ENCODE measurements at places on chromosomes 12 and 14. TPM values are rescaled to one million over a fixed set of nuclear protein-coding genes. Genes with fewer than 3 reads are reported as not detected.

The OVCH1 gene
- not detected for total RNA-seq

The KRT72 gene
- not detected for total RNA-seq

GRCh38 chr14:85481471-85481870 lies 48.5 kb upstream of the FLRT2 start:
- no peak for DNase-seq
- H3K4me1 ChIP-seq: no peaks in the 10 kb centered on the region

GRCh38 chr14:54643696-54644176 lies 76.8 kb downstream of the SAMD4A start:
- no peak overlapping the region for H3K4me3 ChIP-seq
- H3K4me1 ChIP-seq: no peaks in the 10 kb centered on the region
- no peak for DNase-seq
- no peaks in the 10 kb centered on the region for H3K27me3 ChIP-seq
- no peaks in the 10 kb centered on the region for H3K36me3 ChIP-seq
- no peak overlapping the region for H3K27ac ChIP-seq

DNA sequence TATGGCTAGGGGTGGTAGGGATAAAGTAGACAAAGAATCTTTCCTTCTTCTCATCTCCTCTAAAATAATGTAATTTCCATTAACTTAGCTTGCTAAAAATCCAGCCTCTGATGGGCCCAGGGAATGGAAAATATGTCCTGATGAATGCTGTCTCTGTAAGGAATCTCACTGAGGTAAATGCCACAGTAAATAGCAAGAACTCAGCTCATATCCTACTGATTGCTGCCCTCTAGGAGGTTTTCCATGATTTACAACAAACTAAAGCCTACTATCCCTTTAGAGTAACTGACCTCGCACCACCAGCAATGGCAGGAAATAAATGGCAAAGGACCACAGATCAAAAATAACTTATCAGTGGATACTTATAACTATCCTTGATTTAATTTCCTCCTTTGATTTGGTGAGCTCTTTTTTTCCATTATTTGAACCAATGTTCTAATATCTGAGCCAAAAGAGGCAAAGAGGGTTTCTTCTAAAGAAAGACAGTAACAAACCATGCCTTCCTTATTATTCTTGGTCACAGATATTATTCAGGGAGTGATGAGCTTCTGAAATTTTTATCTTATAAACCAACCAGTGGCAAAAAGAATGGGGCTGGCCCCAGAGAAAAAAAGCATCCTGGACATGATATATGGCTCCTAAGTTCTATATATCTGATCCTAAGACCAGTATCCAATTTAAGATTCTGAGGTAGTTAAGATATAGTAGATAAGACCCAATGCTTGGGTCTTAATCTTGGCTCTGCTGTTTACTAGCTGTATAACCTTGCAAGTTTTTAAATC lies 43.8 kb downstream of the SENP1 start:
- H3K27ac ChIP-seq: no peak overlapping the region
- H3K4me3 ChIP-seq: no peak overlapping the region
- H3K36me3 ChIP-seq: peaks cover 12% of the 10 kb centered on the region
- H3K27me3 ChIP-seq: no peaks in the 10 kb centered on the region

- H3K36me3 ChIP-seq: no peaks in the 10 kb centered on the region
- no peaks in the 10 kb centered on the region for H3K27me3 ChIP-seq
- H3K4me1 ChIP-seq: no peaks in the 10 kb centered on the region
- no peak for DNase-seq
Measured at GRCh38 chr12:106602076-106602475, 19.3 kb downstream of the RFX4 start.

DNA sequence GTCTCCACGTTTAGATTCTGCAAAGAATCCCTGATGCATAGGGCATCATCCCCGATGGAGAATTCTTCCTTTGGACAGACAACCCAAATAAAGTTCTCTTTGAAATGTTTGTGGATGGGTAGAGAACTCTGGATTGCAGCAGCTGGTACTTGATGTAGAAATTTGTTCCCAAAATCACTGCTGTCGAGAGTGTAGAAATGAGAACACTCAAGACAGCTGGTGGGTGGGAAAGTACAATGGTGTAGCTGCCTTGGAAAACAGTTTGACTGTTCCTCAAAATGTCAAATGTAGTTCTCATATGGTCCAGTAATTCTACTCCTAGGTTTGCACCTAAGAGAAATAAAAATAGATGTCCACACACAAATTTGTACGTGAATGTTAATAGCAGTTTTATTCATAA lies 671.5 kb upstream of the TMEM132C start:
- no peaks in the 10 kb centered on the region for H3K4me1 ChIP-seq
- no peaks in the 10 kb centered on the region for H3K36me3 ChIP-seq
- no peaks in the 10 kb centered on the region for H3K27me3 ChIP-seq
- no peak overlapping the region for H3K27ac ChIP-seq

DNA sequence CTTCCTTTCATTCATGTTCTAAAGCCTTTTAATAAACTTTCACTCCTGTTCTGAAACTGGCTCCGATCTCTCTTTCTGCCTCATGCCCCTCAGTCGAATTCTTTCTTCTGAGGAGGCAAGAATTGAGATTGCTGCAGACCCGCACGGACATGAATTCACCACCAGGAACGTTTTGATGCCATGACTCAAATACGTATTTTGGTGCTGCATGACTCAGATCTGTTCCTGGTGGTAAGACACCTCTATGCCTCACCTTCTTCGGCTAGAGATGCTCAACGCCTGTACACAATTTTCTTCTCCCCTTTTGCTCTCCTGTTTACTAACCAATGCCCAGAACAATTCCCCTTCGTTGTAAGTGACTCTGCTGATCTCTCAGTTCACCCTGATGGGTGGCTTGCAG lies 52.0 kb upstream of the RIMBP2 start:
- H3K4me3 ChIP-seq: no peak overlapping the region
- no peaks in the 10 kb centered on the region for H3K36me3 ChIP-seq
- H3K4me1 ChIP-seq: no peaks in the 10 kb centered on the region
- DNase-seq: no peak

GRCh38 chr14:99440278-99440677 lies 40.4 kb downstream of the SETD3 start:
- no peaks in the 10 kb centered on the region for H3K27me3 ChIP-seq
- no peaks in the 10 kb centered on the region for H3K4me1 ChIP-seq
- no peak overlapping the region for H3K4me3 ChIP-seq
- H3K27ac ChIP-seq: no peak overlapping the region
- no peaks in the 10 kb centered on the region for H3K36me3 ChIP-seq

- H3K4me3 ChIP-seq: no peak overlapping the region
- no peaks in the 10 kb centered on the region for H3K27me3 ChIP-seq
- peak overlapping the region; percentile 82 for H3K27ac ChIP-seq
Measured at GRCh38 chr12:50934981-50935807, 17.1 kb upstream of the HIGD1C start.

GRCh38 chr12:18859400-18859799 lies 121.5 kb downstream of the CAPZA3 start:
- H3K27me3 ChIP-seq: no peaks in the 10 kb centered on the region
- H3K4me3 ChIP-seq: no peak overlapping the region
- H3K27ac ChIP-seq: no peak overlapping the region
- H3K36me3 ChIP-seq: no peaks in the 10 kb centered on the region
- DNase-seq: no peak
- no peaks in the 10 kb centered on the region for H3K4me1 ChIP-seq

GRCh38 chr12:100656141-100656540 lies 82.7 kb downstream of the GAS2L3 start:
- no peaks in the 10 kb centered on the region for H3K27me3 ChIP-seq
- no peaks in the 10 kb centered on the region for H3K4me1 ChIP-seq
- no peaks in the 10 kb centered on the region for H3K36me3 ChIP-seq

DNA sequence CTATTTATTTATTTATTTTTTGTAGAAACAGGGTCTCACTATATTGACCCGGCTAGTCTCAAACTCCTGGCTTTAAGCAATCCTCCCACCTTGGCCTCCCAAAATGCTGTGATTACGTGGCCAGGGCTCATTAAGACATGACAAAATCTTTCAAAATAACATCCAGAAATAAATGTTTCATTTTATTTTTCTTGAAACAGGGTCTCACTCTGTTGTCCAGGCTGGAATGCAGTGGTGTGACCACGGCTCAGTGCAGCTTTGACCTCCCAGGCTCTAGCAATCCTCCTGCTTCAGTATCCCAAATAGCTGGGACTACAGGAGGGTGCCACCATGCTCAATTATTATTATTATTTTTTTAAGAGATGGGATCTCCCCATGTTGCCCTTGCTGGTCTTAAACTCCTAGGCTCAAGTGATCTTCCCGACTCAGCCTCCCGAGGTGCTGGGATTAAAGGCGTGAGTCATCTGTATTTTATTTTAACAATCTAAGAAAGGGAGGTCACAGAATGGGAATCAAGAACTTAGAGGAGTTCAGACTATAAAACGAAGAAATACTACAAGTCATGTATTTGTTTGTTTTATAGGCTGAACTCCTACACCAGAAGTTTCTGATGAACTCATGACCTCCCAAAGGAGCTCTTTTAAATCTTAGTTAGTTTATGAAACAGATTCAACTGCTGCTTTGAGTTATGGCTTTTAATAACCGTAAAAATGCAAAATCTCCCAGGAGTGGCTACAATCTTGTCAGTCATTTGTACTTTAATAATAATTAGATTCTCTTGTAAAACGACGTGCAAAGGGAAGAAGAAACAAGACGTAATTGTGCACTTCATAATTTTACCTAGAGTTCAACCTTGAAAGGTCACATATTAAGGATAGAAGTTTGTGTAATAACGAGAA lies 2.1 kb upstream of the TMEM263 start:
- no peaks in the 10 kb centered on the region for H3K27me3 ChIP-seq
- no peaks in the 10 kb centered on the region for H3K36me3 ChIP-seq
- DNase-seq: no peak
- no peak overlapping the region for H3K4me3 ChIP-seq
- no peak overlapping the region for H3K27ac ChIP-seq

DNA sequence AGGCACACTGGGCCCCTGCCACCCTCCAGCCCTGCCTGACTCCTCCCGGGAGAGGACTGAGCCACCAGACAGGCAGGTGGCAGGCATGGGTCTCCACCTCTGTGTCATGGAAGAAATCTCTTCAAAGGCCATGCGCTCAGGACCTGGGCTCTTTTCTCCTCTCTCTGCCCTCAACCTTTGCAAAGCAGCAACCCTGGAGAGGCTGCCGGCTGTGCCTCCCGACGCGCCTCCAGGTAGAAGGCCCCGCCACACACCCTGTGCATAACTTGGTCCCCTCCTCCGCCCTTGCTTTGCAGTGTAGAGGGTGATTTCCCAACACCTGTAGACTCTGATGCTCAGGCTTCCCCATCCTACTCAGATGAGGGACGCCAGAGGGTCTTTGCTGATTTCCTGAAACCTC lies 28.2 kb upstream of the TMEM179 start:
- no peaks in the 10 kb centered on the region for H3K36me3 ChIP-seq
- no peak overlapping the region for H3K27ac ChIP-seq
- DNase-seq: no peak

GRCh38 chr14:102215071-102215470 lies 75.4 kb downstream of the WDR20 start:
- no peak overlapping the region for H3K4me3 ChIP-seq
- H3K4me1 ChIP-seq: no peaks in the 10 kb centered on the region
- no peaks in the 10 kb centered on the region for H3K27me3 ChIP-seq
- no peak for DNase-seq
- no peak overlapping the region for H3K27ac ChIP-seq

All from colonic mucosa (tissue), 4 donors.